Activated T-helper 1 cell treated with anti-CD3 and anti-CD28 coated beads, Interleukin-12 subunit alpha, Interleukin-12 subunit beta, Interleukin-2, Interleukin-4 antibody, amounts not matched to agents 30 ng/mL and 10 ng/mL and 1 ng/mL, durations not matched to agents 14 hours and 24 hours and 36 hours (primary cell): ENCODE measurements at places on chromosomes 2 and 18.
A peak's percentile ranks its signal among the peaks of the same experiment; 100 is the strongest.

- DNase-seq, result peak; percentile 11
- H3K36me3 ChIP-seq, result peaks cover 16% of the 10 kb centered on the region
- H3K4me3 ChIP-seq, result no peak overlapping the region
- no peak overlapping the region for H3K27ac ChIP-seq
Observed at GRCh38 chr2:42196403-42197267, 27.5 kb downstream of the EML4 start.

GRCh38 chr2:95087379-95087778, 34.2 kb downstream of the MRPS5 start:
- H3K36me3 ChIP-seq, result peaks cover 36% of the 10 kb centered on the region
- no peaks in the 10 kb centered on the region for H3K27me3 ChIP-seq
- H3K4me1 ChIP-seq, result no peaks in the 10 kb centered on the region
- DNase-seq, result no peak
- H3K4me3 ChIP-seq, result no peak overlapping the region
- H3K27ac ChIP-seq, result no peak overlapping the region

DNA sequence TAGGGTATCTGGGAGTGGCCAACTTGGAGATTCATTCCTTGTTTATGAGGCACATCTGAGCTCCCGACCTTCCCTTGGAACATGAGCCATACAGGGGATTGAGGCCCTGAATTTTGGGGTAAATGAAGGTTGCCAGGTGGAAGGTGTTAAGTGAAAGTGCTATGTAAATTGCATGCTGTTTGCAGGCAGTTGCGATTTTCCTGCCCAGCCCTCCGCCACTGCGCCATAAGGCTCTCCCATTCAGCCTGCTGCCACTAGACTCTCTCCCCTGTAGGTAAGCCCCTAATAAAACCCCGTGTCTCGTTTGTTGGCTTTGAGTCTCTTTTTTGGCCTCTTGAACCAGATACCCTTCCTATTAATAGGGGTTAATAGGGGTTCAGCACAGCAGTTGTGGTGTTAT, 33.8 kb downstream of the PCARE start:
- H3K36me3 ChIP-seq, result no peaks in the 10 kb centered on the region
- H3K4me1 ChIP-seq, result peaks cover 8% of the 10 kb centered on the region
- no peak overlapping the region for H3K4me3 ChIP-seq
- H3K27me3 ChIP-seq, result no peaks in the 10 kb centered on the region

DNA sequence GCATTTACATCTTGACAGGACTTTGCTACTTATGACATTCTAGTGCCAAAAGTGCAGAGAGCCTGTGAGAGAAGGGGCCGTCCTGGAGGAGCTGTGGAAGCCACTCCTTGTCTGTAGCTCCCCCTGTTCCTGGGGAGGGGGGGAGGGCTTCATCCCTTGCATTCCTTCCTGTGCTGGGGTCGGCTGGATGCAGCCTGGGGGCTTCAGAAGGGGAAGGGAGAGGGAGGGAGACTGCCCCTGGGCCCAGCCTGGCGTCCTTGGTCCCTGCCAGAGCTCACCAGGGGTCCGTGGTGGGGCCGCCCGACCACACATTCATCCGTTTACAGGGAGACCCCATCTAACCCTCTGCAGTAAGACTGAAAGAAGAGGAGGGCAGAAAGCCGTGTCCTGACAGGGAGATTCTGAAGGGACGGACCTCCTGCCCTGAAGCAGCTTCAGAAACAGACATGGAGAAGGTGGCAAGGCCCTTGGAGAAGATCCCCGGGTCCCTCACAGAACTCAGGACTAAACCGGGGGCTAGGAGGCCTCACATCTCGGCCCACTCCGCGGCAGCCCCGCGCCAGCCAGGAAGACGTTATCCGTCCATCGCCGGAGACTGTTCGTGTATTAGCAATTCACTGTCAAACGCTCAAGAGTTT, 258.3 kb upstream of the SALL3 start:
- H3K36me3 ChIP-seq, result no peaks in the 10 kb centered on the region
- H3K27ac ChIP-seq, result no peak overlapping the region
- no peak overlapping the region for H3K4me3 ChIP-seq
- no peak for DNase-seq
- no peaks in the 10 kb centered on the region for H3K4me1 ChIP-seq

- H3K4me1 ChIP-seq, result no peaks in the 10 kb centered on the region
- H3K27ac ChIP-seq, result no peak overlapping the region
- H3K4me3 ChIP-seq, result no peak overlapping the region
- H3K36me3 ChIP-seq, result no peaks in the 10 kb centered on the region
Observed at GRCh38 chr2:23635442-23636340, 250.7 kb downstream of the KLHL29 start.

DNA sequence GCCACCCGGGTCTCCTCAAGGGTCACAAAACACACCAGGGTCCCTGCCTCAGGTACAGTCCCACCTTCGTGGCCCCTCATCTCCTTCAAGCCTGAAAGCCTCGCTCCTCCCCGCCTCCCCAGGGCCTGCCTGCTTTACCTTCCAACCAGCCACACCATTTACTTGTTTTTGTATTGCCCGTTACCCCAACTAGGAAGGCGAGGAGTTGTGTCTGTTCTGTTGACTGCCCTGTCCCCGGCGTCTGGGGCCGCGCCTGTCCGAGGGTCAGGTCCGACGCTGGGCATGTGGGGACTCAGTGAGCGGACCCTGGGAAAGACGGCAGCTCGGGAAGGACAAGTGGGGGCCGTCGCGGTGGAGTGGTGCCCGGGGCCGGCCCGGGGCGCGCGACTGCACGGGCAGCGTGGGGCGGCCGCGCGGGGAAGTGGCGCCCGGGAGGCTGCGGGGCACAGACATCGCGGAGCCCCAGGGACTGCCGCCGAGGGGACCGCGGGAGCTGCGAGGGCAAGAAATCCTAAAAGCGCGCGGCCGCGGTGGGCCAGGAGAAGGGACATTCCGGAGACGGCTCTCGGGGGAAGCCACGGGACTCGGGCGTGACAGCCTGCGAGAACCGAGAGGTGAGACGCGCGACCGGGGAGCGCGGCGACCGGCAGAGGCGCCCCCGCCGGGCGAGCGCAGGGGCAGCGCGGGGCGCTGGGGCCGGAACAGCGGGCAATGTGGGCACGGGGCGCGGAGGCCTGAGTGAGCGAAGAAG, 797 bp upstream of the GRHL1 start:
- no peak for DNase-seq
- peak overlapping the region; percentile 85 for H3K4me3 ChIP-seq
- no peaks in the 10 kb centered on the region for H3K36me3 ChIP-seq
- H3K27me3 ChIP-seq, result peaks cover 58% of the 10 kb centered on the region
- peaks cover 24% of the 10 kb centered on the region for H3K4me1 ChIP-seq

DNA sequence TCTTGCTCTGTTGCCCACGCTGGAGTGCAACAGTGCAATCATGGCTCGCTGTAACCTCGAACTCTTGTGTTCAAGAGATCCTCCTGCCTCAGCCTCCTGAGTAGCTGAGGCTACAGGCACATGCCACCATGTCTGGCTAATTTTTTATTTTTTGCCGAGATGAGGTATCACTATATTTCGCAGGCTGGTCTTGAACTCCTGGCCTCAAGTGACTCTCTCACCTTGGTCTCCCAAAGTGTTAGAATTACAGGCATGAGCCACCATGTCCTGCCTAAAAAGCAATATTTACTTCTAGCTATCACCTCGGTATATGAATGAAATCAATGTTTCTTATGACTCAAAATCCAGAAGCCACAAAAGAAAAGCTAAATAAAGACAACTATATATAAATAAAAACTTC, 2.2 kb downstream of the BUB1 start:
- peak overlapping the region; percentile 74 for H3K27ac ChIP-seq
- H3K4me1 ChIP-seq, result peaks cover 62% of the 10 kb centered on the region
- DNase-seq, result no peak
- no peaks in the 10 kb centered on the region for H3K27me3 ChIP-seq
- peaks cover 24% of the 10 kb centered on the region for H3K36me3 ChIP-seq
- H3K4me3 ChIP-seq, result peak overlapping the region; percentile 82

GRCh38 chr2:197960786-197961185, 156.4 kb downstream of the PLCL1 start:
- H3K4me3 ChIP-seq, result no peak overlapping the region
- H3K36me3 ChIP-seq, result peaks cover 8% of the 10 kb centered on the region
- no peak overlapping the region for H3K27ac ChIP-seq

DNA sequence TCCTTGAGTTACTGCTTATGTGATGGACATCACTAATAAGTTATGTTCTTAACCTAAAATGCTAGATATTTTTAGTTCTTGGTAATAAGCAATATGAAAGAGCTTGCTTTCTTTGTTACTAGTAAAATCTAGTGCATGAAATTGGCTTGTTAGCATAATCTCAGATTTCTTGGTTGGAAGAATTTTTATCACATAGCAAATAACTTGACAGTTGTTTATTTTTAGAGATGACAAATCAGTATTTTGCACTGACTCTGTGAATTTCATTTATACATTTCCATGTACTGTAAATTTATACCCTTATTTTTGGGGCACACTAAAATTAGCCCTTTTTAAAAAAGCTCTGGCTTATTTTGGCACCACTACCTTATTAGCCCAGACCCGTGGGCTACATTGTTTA, 45.6 kb downstream of the LCLAT1 start:
- H3K27me3 ChIP-seq, result no peaks in the 10 kb centered on the region
- no peak overlapping the region for H3K27ac ChIP-seq
- no peak for DNase-seq
- peaks cover 18% of the 10 kb centered on the region for H3K36me3 ChIP-seq

- H3K4me3 ChIP-seq, result no peak overlapping the region
- peaks cover 7% of the 10 kb centered on the region for H3K4me1 ChIP-seq
- no peak for DNase-seq
Observed at GRCh38 chr18:54242327-54242726, 17.9 kb upstream of the MBD2 start.

GRCh38 chr2:204933735-204934374, 388.6 kb downstream of the PARD3B start:
- peaks cover 7% of the 10 kb centered on the region for H3K36me3 ChIP-seq
- no peak for DNase-seq
- H3K4me1 ChIP-seq, result no peaks in the 10 kb centered on the region
- no peak overlapping the region for H3K27ac ChIP-seq
- H3K27me3 ChIP-seq, result no peaks in the 10 kb centered on the region
- H3K4me3 ChIP-seq, result no peak overlapping the region

DNA sequence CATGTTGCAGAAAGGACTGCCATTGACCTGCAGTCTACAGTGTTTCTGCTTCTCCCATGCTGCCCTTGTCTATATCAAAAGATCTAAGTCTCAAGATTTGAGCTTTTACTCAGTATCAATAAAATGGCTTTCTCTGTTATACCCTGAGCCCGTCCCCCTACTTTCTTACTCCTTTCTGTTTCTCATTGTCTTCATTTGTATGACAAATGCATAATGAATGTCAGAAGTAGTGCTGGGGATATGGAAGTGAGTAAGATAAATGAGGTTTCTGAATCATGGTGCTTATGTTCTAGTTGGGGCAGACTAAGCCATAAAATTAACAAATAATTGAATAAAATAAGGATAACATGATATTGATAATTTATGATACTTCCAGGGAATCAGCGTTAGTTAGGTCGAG, 128.6 kb downstream of the PARD3B start:
- no peak for DNase-seq
- no peak overlapping the region for H3K4me3 ChIP-seq
- H3K36me3 ChIP-seq, result no peaks in the 10 kb centered on the region
- H3K4me1 ChIP-seq, result no peaks in the 10 kb centered on the region
- H3K27ac ChIP-seq, result no peak overlapping the region

DNA sequence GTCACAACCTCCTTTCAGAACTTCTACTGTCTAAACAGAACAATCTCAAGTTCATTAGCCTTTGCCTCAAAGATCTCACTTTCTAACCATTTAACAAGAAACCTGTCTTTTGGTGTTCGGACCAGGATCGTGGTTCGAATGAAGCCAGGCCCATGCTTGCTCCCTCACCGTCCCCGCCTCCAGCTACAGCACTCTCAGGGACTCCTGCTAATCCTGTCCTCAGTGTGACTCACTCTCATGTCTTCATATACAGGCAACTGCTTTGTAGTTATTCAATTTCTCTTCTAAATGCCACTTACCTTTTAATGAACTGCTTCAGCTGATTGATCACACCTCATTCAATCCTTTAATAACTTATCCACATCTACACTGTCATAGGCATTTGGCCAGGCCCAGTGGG, 15.8 kb downstream of the SERTAD2 start:
- peaks cover 58% of the 10 kb centered on the region for H3K4me1 ChIP-seq
- H3K27ac ChIP-seq, result peak overlapping the region; percentile 85
- H3K27me3 ChIP-seq, result no peaks in the 10 kb centered on the region
- H3K4me3 ChIP-seq, result peak overlapping the region; percentile 32
- H3K36me3 ChIP-seq, result peaks cover 26% of the 10 kb centered on the region

- no peak overlapping the region for H3K27ac ChIP-seq
- no peaks in the 10 kb centered on the region for H3K27me3 ChIP-seq
- no peaks in the 10 kb centered on the region for H3K36me3 ChIP-seq
- H3K4me3 ChIP-seq, result no peak overlapping the region
Observed at GRCh38 chr2:232588680-232589585, 38.4 kb downstream of the EIF4E2 start.

GRCh38 chr2:199994896-199995295, 39.5 kb downstream of the MAIP1 start:
- DNase-seq, result no peak
- H3K27me3 ChIP-seq, result peaks cover 3% of the 10 kb centered on the region
- no peaks in the 10 kb centered on the region for H3K36me3 ChIP-seq
- no peaks in the 10 kb centered on the region for H3K4me1 ChIP-seq

DNA sequence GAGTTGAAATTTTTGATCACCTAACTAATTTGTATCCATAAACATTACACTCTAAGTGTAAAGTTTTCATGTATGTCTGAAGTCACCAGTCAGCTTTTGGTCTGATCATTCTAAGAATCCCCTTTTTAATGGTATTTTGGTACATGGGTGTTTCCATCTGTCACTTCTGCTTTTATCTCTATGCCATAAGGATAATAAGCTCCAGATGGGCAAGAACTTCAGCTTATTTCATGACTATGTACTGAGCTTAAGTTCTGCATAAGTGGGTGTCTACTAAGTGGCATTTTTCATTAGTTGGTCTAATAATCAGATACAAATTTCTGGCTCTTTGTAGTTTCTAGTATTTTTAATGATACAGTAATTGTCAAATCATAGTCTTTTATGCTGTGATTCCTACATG, 20.4 kb downstream of the UBXN4 start:
- DNase-seq, result no peak
- peaks cover 58% of the 10 kb centered on the region for H3K36me3 ChIP-seq
- H3K4me3 ChIP-seq, result no peak overlapping the region
- H3K4me1 ChIP-seq, result peaks cover 18% of the 10 kb centered on the region
- H3K27me3 ChIP-seq, result no peaks in the 10 kb centered on the region

DNA sequence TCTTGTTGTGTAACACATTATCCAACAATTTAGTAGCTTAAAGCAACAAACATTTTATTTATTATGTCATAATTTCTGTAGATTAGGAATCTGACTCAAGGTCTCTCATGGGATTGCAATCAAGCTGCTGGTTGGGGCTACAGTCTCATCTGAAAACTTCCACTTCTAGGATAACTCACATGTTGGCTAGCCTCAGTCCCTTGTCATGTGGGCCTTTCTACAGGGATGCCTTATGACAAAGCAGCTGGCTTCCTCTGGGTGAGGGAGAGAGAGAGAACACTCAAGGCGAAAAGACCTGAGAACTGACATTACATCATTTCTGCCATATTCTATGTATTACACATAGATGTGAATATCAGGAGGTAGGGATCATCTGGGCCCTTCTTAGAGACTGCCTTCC, 317.9 kb upstream of the VRK2 start:
- no peaks in the 10 kb centered on the region for H3K27me3 ChIP-seq
- no peak overlapping the region for H3K27ac ChIP-seq
- H3K4me3 ChIP-seq, result no peak overlapping the region

- peaks cover 8% of the 10 kb centered on the region for H3K27me3 ChIP-seq
- H3K4me3 ChIP-seq, result no peak overlapping the region
- no peak overlapping the region for H3K27ac ChIP-seq
- DNase-seq, result no peak
Observed at GRCh38 chr2:216765761-216766262, 70.5 kb upstream of the IGFBP5 start.

- no peak overlapping the region for H3K4me3 ChIP-seq
- no peak overlapping the region for H3K27ac ChIP-seq
- DNase-seq, result no peak
- peaks cover 8% of the 10 kb centered on the region for H3K36me3 ChIP-seq
- no peaks in the 10 kb centered on the region for H3K4me1 ChIP-seq
- no peaks in the 10 kb centered on the region for H3K27me3 ChIP-seq
Observed at GRCh38 chr2:7633566-7634153, 716.4 kb downstream of the RNF144A start.
